Stimulated activated CD4-positive, alpha-beta T cell treated with anti-CD3 and anti-CD28 coated beads, Interleukin-15, amount 100 ng/mL, for 24 hours (primary cell): ENCODE measurements at places on chromosomes 11 and 22.
A peak's percentile ranks its signal among the peaks of the same experiment; 100 is the strongest.

DNA sequence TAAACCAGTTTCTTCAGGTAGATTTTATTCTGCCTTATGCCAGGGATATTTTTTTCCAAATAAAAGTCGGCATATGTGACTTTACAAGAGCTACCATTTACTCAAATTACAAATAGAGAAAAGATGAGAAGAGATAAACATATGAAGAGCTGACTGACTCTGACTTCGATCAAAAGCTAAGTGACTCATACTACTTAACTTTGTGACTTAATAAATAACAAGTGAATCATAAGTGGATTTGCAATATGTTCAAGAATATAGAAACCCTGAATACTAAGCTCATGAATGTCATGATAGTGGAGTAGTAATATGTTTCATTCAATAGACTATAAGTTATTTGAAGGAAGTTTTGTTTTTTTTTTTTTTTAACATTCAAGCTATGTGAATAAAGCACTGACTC, 130.5 kb upstream of the ANO3 start:
- no peak for DNase-seq

- peak; percentile 76 for DNase-seq
These were observed 84.5 kb downstream of the ISX start for GRCh38 chr22:35150183-35151107.

DNA sequence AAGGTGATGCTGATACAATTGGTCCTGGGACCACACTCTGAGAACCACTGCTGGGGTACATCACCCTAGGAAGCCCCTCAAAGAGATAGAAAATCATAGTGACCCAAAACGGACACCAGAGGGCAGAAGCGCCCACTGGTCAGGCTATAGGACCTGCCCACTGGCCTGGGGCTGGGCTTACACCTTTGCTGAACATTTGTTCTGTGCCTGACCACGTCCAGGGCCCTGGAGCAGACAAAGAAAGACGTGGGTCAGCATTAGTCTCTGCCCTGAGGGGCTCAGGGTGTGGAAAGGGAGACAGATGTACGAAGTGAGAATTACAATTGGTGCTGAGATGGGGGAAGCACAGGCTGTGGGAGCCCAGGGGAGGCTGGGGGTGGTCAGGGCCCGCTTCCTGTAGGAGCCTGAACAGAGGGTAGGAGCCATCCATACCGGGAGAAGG, 14.4 kb upstream of the SERPINH1 start:
- DNase-seq = peak; percentile 48

- no peak for DNase-seq
These were observed 51.4 kb downstream of the SPECC1L start for GRCh38 chr22:24321999-24322398.

GRCh38 chr22:37533995-37534394, 14.8 kb upstream of the CARD10 start:
- peak; percentile 14 for DNase-seq

- DNase-seq = no peak
These were observed 10.2 kb upstream of the SF1 start for GRCh38 chr11:64788321-64789215.

DNA sequence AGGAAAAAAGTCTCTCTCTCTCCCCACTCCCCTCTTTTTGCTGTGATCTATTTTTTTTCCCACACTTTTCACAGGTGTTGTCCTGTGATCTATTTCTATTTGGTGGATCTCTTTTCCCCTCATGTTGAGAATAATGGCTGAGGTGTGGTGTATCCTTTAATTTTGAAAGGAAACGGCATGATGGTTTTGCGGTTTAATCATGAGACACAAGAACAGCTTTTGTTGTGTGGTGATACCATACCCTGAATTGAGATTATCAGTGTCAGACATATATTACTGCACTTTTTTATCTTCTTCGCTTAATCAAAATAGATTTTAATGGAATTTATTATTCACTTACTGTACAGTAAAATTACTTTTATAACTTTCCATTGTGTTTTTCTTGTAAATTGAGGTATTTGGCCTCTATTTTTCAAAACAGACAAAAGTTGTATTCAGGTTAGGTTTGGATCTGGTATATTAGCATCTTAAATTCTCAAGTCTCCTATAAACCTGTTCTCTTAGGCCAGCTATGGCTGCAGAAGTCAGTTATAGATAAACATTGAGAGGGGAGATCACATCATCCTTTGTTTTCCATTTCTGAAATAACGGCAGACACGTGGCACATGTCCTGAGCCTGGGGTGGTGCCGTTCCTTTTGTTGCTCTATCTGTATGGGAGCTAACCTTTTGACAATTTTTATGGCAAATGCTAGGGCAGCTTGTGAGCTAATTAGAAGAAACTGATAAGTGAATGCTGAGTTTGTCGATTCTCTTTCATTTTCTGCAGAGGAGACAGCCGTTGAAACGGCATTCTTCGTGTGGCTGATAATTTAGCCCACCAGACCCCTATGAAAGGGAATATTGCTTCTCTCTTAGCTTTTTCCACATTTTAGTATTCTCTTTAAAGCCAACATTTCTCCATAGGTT, 25.8 kb downstream of the NF2 start:
- no peak for DNase-seq

DNA sequence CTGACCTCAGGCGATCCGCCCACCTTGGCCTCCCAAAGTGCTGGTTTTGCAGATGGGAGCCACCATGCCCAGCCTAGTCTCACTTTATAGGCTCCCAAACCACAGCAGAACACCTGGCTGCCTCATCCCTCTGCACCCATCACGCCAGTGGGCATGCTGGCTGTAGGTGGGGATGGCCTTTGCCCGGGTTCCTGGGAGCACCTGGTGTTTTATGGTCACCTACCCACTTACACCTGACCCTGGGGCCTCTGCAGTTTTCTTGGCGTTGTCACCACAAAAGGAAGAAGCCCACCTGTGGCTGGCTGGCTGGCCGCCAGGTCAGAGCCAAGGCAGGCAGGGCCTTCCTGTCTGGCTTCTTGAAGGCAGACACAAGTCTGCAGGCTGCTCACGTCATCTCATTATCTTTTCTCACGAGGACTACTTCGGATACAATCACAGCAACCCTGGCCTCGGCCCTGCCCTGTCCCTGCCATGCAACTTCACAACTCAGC, 8.2 kb downstream of the RRP7A start:
- no peak for DNase-seq

- peak; percentile 69 for DNase-seq
These were observed 23.5 kb upstream of the TH start for GRCh38 chr11:2194877-2195755.

DNA sequence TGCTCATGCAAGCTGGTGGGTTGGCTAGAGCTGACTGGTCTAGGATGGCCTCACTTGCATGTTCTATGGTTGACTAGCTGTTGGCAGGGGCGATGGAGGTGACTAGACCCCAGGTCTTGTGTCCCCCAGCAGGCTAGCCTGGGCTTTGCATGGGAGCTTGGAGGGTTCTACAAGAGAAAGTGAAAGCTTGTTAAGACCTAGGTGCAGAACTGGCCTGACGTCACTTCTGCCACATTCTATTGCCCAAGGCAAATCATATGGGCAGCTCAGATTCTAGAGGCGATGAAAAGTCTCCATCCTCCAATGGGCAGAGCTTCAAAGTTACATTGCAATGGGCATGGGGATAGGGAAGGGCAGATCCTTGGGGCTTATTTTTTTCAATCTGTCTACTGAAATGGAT, 170.9 kb downstream of the MIAT start:
- DNase-seq = no peak

DNA sequence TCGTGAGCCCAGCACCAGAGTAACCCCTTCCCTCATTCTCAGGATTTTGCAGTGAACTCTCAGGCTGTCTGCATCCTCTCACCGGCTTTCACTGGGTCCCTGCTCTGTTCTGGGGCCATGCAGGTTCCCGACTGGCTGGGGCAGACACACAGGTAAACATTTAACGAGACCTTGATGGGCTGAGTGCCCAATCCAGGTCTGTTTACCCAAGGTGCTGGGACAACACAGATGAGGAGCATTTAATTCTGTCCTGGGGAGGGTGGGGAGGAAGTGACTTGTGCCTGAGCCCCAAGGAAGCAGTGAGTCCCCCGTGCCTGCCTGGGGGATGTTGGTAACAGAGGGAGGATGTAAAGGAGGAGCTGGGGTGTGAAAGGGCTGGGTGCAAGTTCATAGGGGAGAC, 4.4 kb downstream of the BIK start:
- DNase-seq = no peak

- DNase-seq = no peak
These were observed 14.8 kb downstream of the SHISA8 start for GRCh38 chr22:41899992-41900651.

DNA sequence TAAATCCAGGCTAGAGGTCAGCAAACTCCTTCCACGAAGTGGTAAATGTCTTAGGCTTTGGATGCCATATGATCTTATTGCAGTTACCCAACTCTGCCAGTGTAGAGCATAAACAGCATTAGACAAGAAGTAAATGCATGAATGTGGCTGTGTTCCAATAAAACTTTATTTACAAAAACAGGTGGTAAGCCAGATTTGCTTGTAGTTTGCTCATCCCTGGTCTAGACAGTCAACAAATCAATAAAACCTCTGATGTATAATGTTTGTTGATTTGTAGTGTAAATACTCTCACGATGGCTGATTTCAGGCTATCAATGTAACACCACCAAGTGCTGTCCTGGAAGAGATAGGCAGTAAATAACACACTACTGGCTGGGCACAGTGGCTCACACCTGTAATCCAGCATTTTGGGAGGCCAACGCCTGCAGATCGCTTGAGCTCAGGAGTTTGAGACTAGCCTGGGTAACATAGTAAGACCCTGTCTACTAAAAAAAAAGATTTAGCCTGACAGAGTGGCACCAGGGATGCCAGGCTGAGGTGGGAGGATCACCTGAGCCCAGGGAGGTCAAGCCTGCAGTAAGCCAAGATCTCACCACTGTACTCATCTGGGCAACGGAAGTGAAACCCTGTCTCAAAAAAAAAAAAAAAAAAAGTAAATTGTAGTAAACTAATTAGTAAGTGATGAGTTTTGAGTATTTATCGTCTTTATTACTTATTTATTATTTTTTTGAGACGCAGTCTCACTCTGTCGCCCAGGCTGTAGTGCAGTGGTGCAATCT, 6.9 kb upstream of the CATSPER1 start:
- DNase-seq = no peak

GRCh38 chr11:65112546-65113360, 1.1 kb downstream of the TM7SF2 start:
- DNase-seq = peak; percentile 83

GRCh38 chr11:1458340-1459218, 28.0 kb downstream of the MOB2 start:
- DNase-seq = no peak

GRCh38 chr11:112404112-112404511, 143.5 kb upstream of the PLET1 start:
- DNase-seq = no peak

GRCh38 chr11:9351321-9351881, 33.1 kb upstream of the IPO7 start:
- no peak for DNase-seq

DNA sequence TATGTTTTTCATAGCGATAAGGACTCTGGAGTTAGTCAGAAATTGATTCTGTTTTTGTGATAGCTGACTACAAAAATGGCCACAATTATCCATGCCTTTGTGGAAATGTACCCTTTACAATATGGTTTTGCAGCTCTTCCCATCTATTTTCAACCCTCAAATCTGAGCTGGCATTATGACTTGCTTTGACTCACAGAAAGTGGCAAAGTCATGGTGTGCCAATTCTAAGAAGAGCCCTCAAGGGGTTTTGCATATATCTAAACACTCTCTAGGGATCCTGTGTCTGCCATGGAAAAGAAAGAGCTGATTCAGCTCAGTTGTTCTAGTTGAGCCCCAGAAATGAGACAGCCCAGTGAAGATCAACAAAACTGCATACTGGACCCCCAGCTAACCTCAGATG, 390.5 kb upstream of the RAG2 start:
- no peak for DNase-seq

- no peak for DNase-seq
These were observed 758.3 kb downstream of the NELL1 start for GRCh38 chr11:21427726-21428125.

DNA sequence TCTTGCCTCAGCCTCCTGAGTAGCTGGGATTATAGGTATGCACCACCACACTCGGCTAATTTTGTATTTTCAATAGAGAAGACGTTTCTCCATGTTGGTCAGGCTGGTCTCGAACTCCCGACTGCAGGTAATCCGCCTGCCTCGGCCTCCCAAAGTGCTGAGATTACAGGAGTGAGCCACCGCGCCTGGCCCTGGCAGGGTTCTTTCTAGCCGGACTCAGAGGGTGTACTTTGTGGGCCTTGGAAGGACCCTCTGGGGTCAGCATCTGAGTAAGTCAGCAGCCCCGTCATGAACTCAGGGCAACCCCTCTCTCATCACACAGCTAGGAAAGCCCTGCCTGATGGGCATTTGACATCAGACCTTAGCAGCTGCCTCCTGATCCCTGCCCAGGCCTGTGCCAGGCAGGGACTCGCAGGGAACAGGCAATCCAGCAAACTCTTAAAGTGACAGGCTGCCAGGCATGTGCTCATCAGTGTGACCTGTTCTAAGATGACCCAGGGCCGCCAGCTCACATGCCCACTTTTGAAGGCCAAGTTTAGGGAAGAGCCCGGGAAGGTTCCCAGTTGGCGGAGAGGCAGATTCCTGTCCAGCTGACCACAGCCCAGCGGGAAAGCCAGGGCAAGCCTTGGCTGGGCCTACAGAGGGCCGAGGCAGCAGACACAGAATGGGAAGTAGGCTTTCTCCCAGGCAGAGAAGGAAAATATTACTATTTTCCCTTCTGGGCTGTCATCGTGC, 92.9 kb downstream of the MORC2 start:
- no peak for DNase-seq

DNA sequence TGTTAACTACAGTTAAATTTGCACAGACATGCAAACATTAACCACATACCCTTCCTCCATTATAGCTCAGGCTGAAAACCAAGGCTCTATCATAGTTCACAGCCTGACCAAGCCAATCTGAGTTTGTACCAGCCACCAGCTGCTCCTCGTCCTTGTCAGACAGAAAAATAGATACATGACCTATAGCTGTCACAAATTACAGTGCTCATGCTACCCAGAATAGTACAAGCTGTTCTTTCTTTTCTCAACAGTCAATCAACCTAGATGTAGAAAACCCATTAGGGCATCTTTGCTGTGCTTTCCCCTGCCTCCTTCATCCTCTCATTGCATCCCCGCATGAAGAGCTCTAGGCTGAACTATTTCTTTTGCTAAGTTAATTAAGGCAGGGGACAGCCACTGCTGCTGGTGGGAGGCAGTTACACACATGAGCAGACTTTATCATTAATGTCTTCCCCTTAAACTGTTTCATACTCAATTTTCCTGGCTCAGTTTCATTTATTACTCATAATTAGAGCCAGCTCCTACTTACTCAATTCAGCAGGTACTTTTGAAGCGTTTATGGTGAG, 148.3 kb downstream of the TRPC6 start:
- DNase-seq = no peak

DNA sequence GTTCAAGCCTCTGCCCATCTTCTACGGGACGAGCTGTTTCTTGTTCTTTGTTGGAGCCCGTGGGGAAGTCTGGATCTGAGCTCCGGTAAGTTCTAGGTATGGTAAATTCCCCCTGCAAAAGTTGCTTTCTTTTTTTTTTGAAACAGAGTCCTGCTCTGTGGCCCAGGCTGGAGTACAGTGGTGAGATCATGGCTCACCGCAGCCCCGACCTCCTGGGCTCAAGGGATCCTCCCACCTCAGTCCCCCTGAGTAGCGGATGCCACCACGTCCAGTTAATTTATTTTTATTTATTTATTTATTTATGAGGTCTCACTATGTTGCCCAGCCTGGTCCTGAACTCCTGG, 35.5 kb upstream of the MOB2 start:
- DNase-seq = no peak

GRCh38 chr22:45470871-45471270, 31.8 kb upstream of the FBLN1 start:
- DNase-seq = no peak
